ENCODE measurements at places on chromosomes 2 and 18.

GRCh38 chr2:176136374-176137251 lies 7.1 kb downstream of the HOXD8 start:
- DNase-seq: no peak

- DNase-seq: no peak
These were observed 39.1 kb downstream of the STK17B start for GRCh38 chr2:196131949-196132925.

- no peak for DNase-seq
These were observed 69.4 kb downstream of the TXNL1 start for GRCh38 chr18:56568986-56569385.

DNA sequence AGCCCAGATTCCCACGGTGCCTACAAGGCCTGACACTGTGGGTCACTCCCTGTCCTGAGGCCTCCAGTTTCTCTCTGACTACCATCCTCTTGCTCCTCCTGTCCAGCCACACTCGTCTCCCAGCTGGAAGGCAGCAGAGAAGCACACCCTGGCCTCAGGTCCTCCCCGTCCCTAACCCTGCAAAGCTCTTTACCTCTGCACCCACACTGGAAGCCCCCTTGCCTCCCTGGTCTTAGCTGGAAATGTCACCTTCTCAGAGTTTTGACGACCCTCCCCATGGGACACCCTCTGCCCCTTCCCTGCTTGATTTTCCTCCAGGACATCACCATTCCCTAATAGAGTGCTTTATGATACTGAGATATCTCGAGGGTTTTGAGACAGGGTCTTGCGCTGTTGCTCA lies 10.6 kb downstream of the RNU2-63P start:
- no peak for DNase-seq

DNA sequence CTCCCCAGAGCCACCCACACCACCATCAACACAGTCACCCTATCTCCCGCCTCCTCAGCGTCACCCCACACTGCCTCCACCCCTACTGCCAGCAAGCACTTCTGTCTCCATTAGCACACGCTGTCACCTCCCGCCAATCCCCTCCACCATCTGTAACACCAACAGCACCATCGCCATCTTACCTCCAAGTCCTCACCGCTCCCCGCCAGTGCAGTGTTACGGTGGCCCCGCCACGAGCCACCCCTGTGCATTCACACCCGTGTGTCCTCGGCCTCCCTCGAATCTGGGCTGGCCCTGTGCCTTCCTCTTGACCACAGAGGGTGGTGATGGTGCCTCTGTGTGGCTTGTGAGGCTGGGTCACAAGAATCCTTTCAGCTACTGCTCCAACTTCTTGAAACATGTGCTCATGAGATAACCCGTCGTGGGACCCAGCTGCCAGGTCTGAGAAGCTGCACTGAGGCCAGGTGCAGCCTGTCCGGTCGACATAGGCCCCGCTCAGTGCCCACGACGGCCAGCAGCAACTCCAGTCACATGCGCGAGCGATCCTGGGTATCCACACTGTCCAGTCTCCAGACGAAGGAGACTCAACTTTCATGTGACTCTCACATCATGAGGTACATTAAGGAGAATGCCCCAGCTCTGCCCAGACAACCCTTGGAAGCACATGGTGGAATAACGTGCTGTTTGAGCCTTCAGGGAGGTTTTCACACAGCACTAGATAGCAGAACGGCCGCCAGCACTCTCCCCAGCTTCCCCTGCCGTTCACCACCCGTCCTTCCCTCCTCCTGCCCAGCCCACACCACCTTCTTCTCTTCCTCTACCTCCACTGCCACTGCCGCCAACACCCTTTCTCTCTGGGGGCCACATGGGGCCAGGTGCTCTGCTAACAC lies 72.6 kb upstream of the ASB18 start:
- DNase-seq: no peak

GRCh38 chr2:84925336-84925723 lies 19.9 kb downstream of the TMSB10 start:
- DNase-seq: no peak

- no peak for DNase-seq
These were observed 72.3 kb downstream of the TANK start for GRCh38 chr2:161232571-161232970.

GRCh38 chr2:119645173-119645855 lies 33.7 kb upstream of the TMEM177 start:
- no peak for DNase-seq

DNA sequence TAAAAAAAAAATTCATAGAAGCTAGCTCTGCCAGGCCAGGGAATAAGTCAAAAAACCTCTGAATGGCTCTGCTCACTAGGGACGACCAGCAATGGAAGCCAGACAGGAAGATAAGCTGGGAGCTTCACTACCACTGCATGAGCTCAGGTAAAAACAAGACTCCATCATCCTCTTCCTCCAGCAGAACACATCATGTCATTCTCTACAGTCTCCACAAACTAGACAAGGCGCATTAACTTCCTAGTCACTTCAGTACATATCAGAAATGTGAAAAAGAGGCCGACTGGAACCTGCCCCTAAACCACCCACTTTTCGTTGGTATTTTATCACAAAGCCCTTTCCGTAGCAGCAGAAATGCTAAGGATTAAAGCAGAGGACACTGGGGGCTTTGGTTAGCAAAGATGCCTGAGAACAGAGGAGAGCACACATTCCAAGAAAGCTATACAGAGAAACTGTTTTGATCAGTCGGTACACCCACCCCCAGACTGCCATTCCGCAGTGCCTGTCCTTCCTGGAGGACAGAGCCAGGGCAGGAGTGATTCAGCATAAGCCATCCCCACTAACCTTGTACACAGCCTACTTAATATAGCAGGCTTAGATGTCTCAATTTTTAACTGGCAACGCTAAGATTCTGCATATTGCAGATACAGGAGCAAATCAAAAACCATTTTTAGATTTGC lies 53.4 kb downstream of the AAK1 start:
- no peak for DNase-seq

DNA sequence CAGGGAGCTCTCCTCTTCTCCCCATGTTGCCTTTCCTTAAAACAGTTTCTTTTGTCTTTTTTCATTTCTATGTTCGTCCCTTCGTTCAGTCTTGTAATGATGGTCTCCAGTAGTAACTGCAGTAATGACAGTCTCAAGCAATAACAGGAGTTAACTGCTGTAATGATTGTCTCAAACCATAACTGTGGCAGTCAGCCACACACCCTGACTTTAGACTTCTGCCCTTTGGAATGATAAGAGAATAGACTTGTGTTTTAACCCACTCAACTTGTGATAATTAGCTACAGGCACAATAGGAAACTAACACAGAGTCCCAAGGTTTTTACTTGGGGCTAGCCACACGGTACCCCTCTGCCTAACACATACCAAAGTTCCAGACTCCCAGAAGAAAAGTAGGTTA lies 12.1 kb downstream of the TMEM131 start:
- DNase-seq: no peak

DNA sequence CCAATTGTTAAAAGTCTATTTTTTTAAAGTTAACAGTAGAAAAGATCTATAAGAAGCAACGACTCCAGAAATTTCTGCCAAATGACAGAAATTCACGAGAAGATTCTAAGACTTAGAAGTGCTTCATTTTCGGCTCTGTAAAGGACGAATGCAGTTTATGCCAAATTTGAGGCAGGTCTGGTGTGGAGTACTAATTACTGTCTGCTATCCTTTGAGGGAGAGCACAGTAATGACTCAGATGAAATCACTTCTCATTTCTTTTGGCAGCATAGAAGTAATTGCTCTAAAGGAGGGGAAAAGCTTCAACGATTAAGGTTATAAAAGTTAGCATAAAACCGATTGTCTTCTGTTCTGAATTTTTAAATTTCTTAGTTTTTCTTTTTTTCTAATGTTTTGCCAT lies 11.4 kb downstream of the G6PC2 start:
- no peak for DNase-seq

GRCh38 chr2:54628418-54628817 lies 95.0 kb upstream of the EML6 start:
- no peak for DNase-seq

DNA sequence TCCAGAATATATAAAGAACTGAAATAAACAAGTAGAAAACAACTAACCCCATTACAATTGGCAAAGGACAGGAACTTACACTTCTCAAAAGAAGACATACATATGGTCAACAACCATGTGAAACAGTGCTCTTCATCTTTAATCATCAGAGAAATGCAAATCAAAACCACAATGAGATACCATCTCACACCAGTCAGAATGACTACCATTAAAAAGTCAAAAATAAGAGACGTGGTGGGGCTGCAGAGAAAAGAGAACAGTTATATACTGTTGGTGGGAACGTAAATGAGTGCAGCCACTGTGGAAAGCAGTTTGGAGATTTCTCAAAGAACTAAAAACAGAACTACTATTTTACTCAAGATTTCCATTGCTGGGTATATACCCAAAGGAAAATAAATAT lies 1696.3 kb upstream of the TMEFF2 start:
- DNase-seq: no peak

DNA sequence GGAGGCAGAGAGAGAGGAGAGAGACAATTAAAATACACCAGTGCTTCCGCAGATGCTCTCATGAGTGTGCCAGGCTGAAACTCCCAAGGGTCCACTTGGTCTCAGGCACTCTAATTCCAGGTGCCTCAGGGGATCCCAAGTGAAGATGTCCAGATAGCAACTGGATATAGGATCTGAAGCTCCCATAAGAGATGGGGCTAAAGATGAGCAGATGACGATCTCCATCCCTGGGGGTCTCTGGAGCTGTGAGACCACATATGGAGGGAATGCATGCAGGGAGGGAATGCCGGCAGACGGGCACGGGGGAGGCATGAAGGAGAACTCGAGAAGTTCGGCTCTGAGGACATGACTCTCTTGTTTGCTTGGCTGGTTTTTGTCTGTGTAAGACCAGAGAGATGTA lies 223.7 kb upstream of the RAB6C start:
- DNase-seq: no peak

DNA sequence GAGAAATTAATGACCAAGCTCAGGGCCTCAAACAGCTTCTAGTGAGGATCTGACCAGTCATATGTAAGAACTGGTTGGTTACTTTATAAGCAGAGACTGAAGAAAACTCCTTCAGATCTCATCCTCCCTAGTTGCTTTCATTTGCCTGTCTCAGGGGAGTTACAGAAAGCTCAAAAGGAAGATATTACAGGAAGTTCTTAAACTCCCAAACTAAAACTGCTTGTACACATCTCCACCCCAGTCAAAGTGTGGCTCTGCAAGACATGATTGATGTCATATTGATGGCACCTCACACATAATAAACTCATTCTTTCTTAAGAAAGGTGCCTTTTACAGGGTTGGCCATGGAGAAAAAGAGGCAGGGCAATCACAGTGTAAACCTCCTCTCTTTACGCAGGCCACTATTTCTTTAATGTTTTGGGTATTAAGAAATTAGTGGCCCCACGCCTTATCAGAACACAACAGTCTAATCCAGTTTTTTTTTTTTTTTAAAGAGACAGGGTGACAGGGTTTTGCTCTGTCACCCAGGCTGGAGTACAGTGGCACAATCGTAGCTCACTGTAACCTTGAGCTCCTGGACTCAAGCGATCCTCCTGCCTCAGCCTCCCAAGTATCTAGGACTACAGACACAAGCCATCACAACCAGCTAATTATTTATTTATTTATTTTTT lies 62.6 kb upstream of the STK17B start:
- no peak for DNase-seq

GRCh38 chr18:48527461-48527860 lies 11.4 kb upstream of the CTIF start:
- no peak for DNase-seq

- no peak for DNase-seq
These were observed 1802.7 kb downstream of the SUCLG1 start for GRCh38 chr2:82656420-82656819.

- DNase-seq: no peak
These were observed 23.4 kb downstream of the MROH2A start for GRCh38 chr2:233801357-233802131.

GRCh38 chr2:196247976-196248280 lies 76.5 kb upstream of the STK17B start:
- DNase-seq: no peak

GRCh38 chr2:158997037-158997790 lies 28.8 kb downstream of the TANC1 start:
- no peak for DNase-seq

GRCh38 chr2:43840965-43841364 lies 2.2 kb downstream of the ABCG8 start:
- DNase-seq: no peak

GRCh38 chr18:42533009-42533575 lies 578.1 kb downstream of the PIK3C3 start:
- no peak for DNase-seq
